ENCODE measurements at places on chromosomes 4 and X. TPM values are rescaled to one million over a fixed set of nuclear protein-coding genes. Genes with fewer than 3 reads are reported as not detected.

The NAP1L3 gene
- total RNA-seq, result 1.9 TPM

DNA sequence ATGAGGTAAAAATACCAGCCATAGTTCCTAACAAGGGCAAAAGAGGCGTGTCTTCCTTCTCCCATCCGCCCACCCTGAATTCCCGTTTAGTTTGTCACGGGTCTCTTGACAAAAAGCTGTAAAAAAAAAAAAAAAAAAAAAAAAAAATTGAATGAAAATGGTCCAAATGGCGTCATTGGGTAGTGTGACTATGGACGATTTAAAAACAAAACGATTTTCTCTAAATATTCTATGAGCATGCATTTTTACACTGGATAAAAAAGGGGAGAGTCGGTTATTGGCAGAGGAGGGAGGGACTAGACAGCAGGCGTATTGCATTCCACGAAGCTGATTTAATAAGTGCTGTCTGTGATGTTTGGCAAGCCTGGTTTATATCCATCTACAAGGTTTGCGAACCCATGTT lies at the start of gene FAM133A:
Gene FAM133A (plus strand): TSS at position 338 of the 403 bp plus-strand sequence. CDS start 35,214 bp downstream, outside the sequence.
- DNase-seq, result no peak

- no peak for DNase-seq
These were observed 17.1 kb downstream of the AFP start for GRCh38 chr4:73452953-73453700.

DNA sequence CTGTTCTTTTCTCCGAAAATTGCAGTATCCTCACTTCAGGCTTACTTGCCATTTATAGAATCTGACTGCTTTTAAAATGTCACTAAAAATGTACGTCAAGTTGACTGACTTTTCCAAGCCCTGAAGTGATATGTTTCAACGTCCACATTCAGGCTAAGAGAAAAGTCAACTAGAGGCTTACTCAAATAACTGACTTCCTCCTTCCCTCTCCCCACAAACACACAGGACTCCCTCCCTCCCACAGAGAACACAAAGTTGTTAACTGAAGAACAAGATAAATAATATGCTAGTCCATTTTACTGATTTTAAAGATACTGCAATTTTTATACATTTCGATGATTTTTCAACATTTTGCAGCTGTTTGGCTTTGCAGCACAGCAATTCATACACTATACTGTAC lies 13.8 kb upstream of the CDKL2 start:
- no peak for DNase-seq

The ATOH1 gene
- total RNA-seq, result not detected

DNA sequence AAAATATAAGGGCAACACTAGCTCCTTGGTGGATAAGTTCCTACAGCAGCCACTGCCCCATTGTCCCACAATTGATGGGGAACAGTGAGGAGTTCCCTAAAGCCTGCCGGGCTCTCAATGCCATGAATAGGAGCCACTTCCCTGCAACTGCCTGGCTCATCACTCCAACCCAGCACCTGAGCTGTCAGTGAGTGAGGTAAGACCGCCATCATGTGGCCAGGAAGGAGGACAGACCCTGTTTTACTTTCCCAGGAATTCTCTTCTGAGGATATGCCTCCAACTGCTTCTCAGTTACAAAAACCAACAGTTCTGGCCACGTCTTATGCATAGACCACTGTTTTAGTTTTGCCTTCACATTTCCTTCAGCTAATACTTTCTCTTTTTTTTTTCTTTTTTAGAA lies 45.5 kb downstream of the SRPX start:
- peak; percentile 40 for DNase-seq

The PDLIM3 gene
- 73.2 TPM for total RNA-seq

- DNase-seq, result no peak
These were observed 19.7 kb downstream of the VSIG1 start for GRCh38 chrX:108064613-108065012.

DNA sequence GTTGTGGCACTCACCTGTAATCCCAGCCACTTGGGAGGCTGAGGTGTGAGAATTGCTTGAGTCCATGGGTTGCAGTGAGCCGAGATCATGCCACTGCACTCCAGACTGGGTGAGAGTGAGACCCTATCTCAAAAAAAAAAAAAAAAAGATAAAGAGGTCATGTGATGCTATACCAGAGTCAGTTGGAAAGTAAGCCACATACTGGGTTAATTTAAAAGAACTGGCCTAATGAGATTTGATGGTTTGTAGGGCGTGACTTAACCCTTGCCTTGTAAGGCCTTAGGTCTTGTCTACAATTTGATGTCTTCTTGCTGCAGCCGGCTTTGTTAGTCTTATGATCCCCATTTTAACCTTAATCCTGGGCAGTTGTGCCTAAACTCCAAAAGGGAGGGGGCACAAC lies 5.2 kb downstream of the MGST2 start:
- no peak for DNase-seq

DNA sequence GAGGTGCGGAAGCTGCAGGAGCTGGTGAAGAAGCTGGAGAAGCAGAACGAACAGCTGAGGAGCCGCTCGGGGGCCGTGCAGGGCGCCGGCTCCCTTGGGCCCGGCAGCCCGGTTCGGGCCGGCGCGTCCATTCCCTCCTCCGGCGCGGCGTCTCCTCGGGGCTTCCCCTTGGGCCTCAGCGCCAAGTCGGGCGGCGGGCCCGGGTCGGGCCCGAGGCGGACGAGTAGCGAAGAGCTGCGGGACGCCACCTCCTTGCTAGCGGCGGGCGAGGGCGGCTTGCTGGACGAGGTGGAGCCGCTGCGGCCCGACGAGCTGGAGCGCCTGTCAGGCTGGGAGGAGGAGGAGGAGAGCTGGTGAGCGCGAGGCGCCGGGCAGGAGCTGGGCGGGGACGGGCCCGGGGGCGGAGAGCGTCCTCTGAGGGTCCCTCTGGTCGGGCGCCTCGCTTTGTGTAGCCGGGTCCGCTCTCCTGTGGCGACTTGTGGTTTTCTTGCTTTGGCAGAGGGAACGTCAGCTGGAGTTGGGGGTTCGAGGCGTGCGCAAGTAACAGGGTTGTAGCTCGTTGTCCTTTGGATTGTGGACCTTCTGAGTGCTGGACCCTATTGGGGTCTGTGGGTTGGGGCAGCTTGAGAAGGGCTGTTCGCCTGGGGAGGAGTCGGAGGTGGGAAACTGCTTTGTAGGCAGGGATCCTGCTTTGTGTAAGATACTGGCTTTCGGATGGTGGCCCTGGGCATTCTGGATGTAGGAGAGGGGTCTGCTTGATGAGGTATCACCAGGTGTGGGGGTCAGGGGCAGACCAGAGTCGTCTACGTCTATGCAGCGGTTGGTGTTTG lies 662 bp downstream of the SLAIN2 start:
- DNase-seq, result peak; percentile 25

GRCh38 chr4:123599920-123600810 lies 203.6 kb downstream of the SPRY1 start:
- DNase-seq, result peak; percentile 97

The ARHGEF6 gene
- total RNA-seq, result 3.3 TPM

- DNase-seq, result no peak
These were observed 129.4 kb downstream of the CNKSR2 start for GRCh38 chrX:21503593-21503992.

The DRP2 gene
- 0.08 TPM for total RNA-seq

DNA sequence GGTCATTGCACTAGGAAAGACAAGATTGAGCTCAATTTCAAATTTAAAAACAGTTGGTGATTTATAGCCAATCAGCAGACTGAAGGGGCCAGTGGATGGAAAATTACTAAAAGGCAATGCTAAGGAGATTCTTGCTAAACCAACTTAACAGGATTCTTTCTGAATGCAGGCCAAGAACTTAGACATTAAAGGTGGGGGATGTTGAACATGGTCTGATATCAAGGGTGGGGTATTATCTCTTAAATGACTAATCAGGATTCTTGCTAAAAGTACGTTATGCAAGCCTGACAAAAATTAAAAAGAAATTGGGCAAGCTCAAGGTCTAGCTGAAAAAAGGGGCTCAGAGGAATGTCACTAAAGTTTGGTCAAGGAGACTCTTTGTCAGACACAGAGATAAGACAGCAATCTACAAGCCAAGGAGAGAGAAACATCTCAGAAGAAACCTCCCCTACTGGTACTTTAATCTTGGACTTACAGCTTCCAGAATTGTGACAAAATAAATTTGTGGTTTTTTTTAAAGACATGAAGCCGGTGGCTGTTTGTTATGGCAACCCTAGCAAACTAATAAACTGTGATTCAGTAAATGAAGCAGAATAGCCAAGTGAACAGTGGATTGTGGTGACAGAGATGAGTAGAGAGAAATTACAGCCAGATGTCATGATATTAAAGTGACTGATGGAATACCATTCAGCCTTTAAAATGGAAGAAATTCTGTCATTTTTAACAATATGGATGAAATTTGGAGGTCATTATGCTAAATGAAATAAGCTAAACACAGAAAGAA lies 120.3 kb upstream of the KLHL4 start:
- DNase-seq, result no peak

DNA sequence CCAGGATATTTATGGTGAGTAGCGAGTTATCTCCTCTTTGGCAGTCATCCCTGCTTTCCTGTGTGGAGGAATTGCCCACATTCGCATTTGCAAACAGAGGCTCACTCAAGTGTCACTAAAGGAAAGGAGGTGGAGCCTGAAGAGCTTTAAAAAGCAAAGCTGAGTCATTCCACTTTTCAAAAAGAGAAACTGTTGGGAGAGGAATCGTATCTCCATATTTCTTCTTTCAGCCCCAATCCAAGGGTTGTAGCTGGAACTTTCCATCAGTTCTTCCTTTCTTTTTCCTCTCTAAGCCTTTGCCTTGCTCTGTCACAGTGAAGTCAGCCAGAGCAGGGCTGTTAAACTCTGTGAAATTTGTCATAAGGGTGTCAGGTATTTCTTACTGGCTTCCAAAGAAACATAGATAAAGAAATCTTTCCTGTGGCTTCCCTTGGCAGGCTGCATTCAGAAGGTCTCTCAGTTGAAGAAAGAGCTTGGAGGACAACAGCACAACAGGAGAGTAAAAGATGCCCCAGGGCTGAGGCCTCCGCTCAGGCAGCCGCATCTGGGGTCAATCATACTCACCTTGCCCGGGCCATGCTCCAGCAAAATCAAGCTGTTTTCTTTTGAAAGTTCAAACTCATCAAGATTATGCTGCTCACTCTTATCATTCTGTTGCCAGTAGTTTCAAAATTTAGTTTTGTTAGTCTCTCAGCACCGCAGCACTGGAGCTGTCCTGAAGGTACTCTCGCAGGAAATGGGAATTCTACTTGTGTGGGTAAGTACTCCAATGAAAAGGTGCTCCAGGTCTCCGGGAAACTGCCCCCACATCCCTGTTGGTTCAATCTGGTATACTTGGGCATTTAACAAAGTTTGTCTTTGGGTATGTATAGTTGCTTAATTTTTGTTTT lies at the start of gene EGF:
Gene EGF (plus strand): TSS at position 178 of the 890 bp plus-strand sequence. CDS start 453 bp downstream, at position 631.
- peak; percentile 23 for DNase-seq

The COL25A1 gene
- 7.5 TPM for total RNA-seq

GRCh38 chr4:13543032-13543838 lies 1.1 kb downstream of the NKX3-2 start:
- DNase-seq, result no peak

DNA sequence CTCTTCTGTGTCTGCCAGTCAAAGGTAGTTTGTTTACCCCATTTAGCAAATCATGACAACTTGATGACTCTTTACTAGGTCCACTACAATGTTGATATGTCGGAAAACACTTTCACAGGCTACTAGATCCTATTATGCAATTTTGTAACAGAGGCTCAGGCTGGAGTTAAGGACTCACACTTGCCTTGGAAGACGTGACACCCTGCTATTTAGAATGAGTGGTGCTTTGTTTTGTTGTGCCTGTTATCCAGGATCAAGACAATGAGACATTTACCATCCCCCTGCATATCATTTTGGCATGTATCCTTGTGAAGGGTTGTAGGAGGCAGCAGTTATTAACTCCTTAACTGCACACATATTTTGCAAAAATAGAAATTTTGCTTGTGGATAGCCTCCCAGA lies 263.7 kb downstream of the IL1RAPL1 start:
- no peak for DNase-seq

- peak; percentile 48 for DNase-seq
These were observed 716 bp downstream of the FHIP1A start for GRCh38 chr4:151409470-151410313.

- DNase-seq, result no peak
These were observed 44.0 kb downstream of the GAB1 start for GRCh38 chr4:143380629-143381028.

- DNase-seq, result peak; percentile 97
These were observed 182.6 kb downstream of the GABRB1 start for GRCh38 chr4:47213971-47214370.

- DNase-seq, result no peak
These were observed 14.8 kb downstream of the FAM9B start for GRCh38 chrX:9019151-9019550.

GRCh38 chr4:77488882-77489281 lies 116.7 kb upstream of the CXCL13 start:
- no peak for DNase-seq

The SLC6A14 gene
- not detected for total RNA-seq

The SPATA18 gene
- total RNA-seq, result not detected

GRCh38 chr4:5705647-5706320 lies 2.6 kb downstream of the EVC2 start:
- DNase-seq, result no peak

GRCh38 chr4:7680106-7680505 lies 245.4 kb upstream of the PSAPL1 start:
- DNase-seq, result no peak
